ENCODE measurements at places on chromosomes 6 and 20.
A peak's percentile ranks its signal among the peaks of the same experiment; 100 is the strongest.

GRCh38 chr6:159617444-159617843, 75.6 kb downstream of the SOD2 start:
- DNase-seq = no peak

- no peak for DNase-seq
Measured at GRCh38 chr20:16003310-16003709, 569.9 kb downstream of the KIF16B start.

DNA sequence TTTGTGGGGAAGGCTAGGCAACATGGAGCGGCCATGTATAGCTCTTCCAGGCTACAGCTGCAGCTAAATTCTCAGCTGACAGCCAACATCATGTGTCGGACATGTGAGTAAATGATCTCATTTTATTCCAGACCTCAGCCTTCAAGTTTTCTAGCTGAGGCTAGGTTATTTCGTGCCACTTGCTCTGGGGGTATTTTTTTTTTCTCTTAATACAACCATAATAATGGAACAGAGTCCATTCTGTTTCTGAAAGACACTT, 573.5 kb downstream of the CD109 start:
- DNase-seq = no peak

- DNase-seq = no peak
Measured at GRCh38 chr20:62177307-62177706, 5.5 kb upstream of the MTG2 start.

- no peak for DNase-seq
Measured at GRCh38 chr6:72626126-72626525, 4.3 kb downstream of the KCNQ5 start.

GRCh38 chr20:24309596-24309995, 159.8 kb upstream of the SYNDIG1 start:
- DNase-seq = no peak

DNA sequence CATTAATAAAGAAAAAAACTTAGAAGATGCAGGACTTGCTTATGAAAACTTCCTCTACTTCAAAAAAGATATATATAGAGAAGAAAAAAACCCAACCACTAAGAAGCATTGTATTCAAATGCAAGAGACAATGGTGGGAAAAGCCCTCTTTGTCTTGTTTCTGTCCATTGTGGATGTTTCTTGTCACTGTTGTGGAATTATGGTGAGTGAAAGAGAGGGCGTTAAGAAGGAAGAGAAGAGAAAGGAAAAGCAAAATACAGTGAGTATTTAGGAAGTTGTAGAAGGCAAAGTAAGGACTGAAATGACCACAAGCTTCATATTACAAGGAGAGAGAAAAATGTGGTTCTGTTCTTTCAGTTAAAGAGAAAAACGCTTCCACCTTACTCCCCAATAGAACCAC, 14.1 kb upstream of the THBD start:
- no peak for DNase-seq

DNA sequence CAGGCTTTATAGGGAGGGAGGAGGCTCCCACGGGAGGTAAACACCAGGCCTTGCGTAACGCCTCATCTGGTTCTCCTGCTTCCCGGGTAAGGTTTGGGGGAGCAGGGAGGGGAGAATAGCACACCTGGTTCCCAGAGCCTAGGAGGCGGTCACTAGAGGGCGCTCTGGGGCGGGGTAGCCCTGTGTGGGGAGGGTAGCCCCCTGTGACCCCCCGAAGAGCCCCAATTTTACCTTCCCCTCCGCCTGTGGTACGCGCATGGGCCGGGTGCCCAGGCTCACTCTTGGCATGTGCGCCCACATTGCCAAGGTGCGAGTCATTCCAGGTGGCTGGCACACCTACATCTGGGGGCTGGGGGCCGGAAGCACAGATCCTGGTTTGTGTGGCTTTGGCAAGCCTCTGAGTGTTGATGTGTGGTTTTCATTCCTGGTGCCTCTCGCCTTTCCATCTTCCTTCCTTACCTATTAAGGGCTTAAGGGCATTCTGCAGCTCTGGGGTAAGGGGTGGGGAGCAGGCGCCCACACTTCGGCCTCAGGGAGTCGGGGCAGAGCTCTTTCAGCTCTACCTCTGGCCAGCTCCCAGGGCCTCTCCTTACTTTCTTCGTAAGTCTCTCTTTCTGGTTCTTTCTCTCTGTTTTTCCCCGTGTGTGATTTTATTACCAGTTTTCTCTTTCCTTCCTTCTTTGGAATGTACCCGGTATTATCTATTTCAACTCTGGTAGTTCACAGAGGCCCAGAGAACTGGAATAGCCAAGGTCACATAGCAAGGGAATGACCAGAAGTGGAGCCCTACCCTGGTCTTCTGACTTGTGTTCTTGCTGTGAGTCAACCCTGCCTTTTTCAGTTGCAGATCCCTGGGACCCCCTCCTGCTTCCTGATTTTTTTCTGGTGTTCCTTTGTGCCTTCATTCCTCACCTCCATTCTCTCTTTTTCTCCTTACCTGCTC, 492 bp upstream of the RNF39 start:
- no peak for DNase-seq

GRCh38 chr6:28335564-28336283, at the start of gene ZSCAN31:
Gene ZSCAN31, minus strand, starts transcription at chr6:28336148. Its CDS starts 6,465 bp downstream, at chr6:28329683.
- DNase-seq = peak; percentile 88

DNA sequence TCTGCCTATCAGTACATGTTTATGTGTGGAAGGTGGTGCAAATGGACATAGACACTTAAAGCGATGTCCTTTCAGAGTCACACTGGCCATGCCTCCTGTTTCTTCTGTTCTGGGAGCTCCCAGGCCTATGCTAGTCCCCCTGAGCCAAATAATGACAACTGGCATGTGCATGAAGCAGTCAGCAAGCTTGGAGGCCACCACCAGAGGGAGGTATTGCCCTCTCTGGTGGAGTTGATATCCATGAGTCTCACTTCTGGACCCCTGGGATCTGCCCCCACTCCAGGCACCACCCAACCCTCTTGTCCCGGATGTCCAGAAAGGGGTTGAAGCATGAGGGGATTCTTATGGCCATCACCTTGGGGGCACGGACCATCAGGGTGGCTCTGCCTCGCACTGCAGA, 172.2 kb downstream of the AIG1 start:
- no peak for DNase-seq

DNA sequence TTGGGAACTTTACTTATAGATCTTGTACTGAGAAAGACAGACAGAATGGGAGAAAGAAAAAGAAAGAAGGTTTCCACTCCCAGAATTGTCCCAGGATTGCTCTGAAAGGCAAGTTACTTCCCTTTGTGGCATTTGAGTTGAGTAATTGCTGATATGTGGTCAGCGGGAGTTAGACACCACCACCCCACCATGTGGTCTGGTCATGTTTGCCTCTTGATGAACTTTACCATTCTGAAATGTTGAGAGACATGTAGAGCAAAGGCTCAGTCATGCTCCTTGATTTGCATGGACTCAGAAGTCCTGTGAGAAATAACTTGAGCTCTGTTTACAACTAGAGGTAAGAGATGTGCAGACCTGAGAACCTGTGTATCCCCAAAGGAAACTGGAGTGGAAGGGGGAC, 17.1 kb downstream of the TCF21 start:
- DNase-seq = no peak

DNA sequence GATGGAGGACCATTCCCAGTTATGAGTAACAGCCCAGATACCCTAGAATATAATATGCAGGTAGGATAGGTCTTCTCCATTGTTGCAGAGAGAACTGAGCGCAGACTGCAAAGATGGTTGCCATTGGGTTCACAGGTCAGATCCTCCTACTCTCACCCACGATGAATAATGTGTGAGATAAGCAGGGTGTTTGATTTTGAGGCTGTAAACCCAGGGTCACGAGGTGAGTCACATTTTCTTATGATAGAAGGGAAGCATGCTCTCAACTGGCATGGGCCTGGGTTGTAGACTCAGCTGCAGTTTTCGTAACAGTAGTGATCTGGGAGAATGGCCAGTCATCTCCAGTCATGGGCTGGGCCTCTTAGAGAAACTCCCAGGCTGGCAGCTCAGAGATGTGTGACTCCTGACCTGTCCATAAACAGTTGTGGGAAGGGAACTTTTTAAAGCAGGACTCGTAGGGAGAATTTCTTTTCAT, 74.2 kb downstream of the CD164 start:
- DNase-seq = no peak

GRCh38 chr20:59598625-59599310, 5.6 kb upstream of the PHACTR3 start:
- DNase-seq = peak; percentile 61

DNA sequence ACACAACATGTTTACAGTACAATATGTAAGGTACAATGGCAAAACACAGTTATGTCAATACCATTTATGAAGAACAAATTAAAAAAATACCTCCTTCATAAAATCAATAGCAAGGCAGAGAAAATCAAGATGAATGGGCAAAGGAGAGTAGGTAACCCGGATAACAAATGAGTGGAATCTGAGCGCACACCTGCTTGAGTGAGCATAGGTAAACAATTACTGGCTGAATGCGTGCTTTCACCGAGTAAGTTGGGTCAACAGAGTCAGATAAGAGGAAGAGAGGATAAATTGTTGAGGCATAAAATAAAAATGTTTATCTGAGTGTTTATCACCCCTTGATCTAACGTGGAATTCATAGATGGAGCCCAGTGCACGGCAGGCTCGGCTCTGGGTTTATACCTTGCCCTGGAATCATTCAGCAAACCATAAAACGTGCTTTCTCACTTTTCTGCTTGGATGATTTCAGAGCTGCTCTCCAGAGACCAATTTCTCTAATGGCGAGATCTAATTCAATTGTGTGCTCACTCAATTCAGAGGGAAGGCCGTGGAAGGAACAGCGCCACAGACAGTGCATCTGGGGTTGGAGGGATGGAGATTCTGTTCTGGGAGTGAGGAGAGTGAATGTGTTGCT, 224.8 kb upstream of the MAP3K7 start:
- DNase-seq = no peak

GRCh38 chr20:3616250-3616649, 46.9 kb downstream of the GFRA4 start:
- DNase-seq = no peak

DNA sequence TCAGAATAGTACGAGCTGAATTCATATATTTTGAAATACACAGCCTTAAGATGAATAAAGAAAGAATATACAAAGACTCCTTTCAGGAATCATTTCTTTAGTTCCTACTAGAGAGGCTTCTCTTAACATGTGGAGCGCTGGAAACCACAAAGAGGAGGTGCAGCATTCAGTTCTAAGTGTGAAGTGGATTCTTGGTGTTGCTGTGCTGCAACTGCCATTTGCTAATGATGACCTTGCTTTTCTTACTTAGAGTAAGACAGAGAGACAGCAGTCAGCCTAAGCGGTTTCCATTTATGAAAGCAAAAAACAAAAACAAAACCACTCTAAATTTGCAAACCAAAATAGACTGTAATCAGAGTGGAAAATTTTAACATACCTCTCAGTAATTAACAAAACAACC, 629.0 kb downstream of the EPHA7 start:
- no peak for DNase-seq

DNA sequence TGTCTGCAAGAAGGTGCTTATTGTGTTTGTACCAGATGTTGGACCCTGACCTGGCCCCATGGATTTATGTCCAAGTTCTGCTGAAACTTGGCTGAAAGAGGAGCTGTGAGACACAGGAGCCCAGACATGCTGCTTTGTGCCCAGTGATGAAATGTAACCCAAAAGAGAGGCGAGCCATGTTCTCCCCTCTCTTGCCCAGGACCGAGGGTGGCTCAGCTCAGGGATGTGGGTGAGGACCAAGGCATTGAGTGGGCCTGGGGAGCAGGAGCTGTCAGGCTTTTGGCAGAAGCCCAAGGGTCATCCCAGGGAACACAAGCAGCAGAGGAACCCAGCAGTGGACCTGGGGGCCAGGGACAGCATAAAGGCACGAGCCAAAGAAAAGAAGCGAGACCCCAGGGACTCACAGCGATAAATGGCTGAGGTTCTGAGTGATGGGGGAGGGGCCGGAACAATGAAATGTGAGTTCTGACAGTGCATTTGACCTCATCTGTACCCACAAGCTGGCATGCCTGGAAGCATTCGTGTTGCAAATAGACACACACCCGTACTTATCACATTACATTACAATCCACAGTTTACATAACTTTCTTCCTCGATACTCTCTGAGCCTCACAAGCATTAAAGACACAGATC, 363.4 kb upstream of the JARID2 start:
- DNase-seq = no peak
